ENCODE measurements at places on chromosomes 2 and 18.

DNA sequence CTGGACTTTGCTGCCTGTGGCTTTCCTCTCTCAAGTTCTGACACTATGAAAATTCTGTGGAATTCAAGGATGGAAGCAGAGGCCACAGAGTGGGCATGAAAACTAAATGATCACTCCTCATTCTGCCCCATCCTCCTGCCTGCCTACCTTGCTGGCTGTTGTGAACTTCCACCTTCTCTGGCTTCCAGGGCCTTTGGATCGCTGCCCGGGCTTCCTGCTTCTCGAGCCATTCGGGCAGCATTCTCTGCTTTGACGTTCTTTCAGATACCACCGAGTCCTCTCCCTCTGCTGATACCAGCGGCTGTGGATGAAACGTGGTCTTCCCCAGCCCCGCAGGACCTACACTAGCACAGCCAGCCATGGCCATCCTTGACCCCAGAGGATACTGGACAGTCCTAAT is 327.7 kb upstream of the SLC14A2 start:
- DNase-seq, result no peak

DNA sequence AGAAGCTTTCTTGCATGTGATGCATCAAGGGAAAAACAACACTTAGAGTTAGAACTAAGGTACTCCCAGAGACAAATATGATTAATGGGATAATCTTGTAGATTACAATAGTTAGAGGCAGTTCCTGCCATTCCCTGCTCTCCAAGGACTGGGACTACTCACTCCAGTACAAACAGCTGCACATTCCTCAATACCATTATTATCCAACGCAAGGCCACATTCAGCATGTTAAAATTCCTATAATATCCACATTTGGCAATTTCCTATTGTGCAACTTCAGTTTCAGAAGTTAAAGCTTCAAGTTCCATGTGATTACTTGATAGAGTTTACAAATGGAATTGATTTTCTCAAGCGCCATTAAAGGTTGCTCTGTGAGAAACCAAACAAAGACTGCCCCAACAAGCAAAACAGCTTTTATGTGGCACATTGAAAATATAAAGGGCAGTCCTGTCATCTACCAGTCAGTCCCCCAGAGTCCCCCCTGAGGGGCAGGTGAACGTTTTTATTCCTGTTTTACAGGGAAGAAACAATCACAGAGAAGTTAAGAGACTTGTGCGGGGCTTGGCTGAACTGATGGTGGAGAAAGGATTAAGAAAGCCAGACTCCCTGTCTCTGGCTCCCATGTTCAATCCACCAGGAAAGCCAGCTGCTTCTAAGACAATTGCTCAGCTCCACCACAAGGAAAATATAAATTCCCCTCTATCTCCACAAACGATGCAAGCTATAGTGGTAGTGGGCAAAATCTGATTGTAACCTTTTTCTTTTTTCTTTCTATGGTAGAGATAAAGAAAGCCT is 72.6 kb downstream of the TXNL1 start:
- DNase-seq, result no peak

GRCh38 chr18:2256577-2256976 is 314.7 kb downstream of the METTL4 start:
- no peak for DNase-seq

GRCh38 chr2:99656994-99657393 is 167.2 kb upstream of the REV1 start:
- no peak for DNase-seq

- DNase-seq, result no peak
Measured at GRCh38 chr2:70005752-70006446, 44.5 kb upstream of the ASPRV1 start.

DNA sequence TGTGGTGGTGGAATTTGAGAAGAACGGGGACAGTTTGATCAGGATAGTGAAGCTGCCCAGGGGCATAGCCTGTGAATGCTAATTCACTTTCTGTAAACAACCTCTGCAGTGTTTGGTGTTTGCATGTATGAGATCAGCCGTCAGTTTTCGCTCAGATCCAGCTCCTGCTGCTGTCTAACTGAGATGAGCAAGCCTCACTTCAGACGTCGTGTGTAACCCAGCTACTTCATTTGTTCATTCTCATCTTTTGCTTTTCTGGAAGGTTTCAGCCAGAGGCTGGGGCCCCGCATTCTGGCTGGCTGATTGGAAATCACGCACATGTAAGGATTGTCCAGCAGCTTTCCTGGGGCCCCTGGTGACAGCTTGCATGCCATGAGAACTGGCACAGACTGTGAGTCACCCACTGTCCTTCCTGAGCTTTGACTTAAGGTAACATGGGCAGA is 48.9 kb downstream of the LDLRAD4 start:
- DNase-seq, result no peak

DNA sequence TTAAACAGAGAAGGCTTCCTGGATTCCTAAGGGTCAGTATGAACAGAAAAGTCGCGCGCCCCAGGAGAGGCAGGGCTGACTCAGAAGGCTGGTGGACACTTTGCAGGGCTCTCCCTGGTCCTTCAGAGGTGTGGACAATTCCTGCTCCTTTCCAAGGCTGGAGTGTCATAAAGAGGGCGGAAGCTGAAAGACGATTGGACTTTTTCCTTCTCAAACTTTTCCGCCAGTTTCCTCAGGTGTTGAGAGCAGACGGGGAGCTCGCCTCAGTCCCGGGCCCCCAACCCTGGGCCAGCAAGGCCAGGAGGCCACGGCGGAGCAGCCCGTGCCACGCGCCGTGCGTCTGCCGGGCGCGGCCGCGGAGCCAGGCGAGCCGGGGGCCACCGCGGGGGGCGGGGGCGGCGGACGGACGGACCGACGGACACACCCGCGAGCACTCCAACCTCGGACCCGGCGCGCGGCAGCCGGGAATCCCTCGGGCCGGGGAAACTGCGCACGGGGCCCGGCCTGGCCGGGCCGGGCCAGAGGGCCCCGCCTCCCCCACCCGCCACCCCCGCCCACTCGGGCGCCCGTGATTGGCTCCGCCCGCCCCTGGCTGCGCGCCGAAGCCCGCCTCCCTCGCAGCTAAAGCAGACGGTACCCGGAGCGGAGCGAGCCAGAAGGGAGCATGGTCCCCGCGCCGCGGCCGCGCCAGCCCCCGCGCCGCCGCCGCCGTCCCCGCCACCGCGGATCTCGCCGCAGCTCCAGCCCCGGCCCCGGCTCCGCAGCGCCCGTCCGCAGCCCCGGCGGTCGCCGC is at the start of gene KLHL29:
KLHL29 (plus strand) TSS at position 629 of the 793 bp plus-strand sequence. CDS start 177,018 bp downstream, outside the sequence.
- DNase-seq, result peak; percentile 42

DNA sequence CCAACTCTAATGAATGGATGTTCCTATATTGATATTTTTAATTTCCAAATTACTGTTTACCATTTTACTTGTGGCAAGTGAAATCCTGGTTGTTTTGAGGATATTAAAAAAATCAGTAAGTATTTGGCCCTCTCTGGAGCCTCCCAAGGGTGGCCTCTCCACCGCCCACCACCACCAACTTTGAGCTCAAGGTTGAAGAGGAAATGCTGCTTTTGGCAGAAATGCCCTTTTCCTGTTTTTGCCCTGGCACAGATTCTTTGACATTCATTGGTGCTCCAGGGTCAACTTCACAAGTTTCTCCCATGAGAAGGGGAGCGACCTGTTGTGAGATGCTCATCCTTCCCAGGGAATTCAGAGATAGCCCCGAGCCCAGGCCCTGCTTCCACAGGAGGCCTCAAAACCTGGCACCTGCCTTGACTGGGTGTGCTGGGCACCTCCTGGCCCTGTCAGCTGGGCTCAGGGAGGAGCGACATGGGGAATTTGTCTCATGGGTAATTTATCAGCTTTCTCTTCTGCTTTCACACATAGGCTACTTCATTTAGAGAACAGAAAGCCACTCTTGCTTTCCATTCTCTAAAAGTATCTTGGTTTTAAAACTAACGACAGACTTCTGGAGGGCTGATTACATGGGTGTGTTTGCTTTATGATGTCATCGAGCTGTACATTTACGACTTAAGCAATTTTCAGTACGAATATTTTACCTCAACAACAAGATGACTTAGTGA is 6.9 kb downstream of the CD8A start:
- no peak for DNase-seq

GRCh38 chr18:36460854-36461253 is 163.3 kb downstream of the FHOD3 start:
- no peak for DNase-seq

- no peak for DNase-seq
Measured at GRCh38 chr2:202307690-202308089, 42.1 kb downstream of the NOP58 start.

DNA sequence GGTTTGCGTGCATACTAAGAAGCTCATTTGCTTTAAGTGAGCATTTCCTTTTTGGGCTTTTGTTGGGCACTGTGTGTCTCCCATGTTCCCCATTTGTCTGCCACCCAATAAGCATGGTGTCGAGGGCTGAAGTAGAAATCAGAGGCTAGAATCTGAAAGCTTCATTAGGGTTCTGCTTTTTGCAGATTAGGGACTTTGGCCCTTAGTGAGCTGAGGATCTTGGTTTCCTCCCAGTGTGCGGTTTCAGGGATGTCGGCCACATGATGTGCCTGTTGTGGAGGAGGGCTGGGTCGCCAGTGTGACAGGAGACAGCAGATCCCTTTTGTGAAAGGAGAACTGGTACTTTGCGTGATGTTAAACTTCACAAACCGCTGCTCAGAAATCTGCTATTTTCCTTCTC is 41.1 kb downstream of the PLEKHB2 start:
- DNase-seq, result no peak

DNA sequence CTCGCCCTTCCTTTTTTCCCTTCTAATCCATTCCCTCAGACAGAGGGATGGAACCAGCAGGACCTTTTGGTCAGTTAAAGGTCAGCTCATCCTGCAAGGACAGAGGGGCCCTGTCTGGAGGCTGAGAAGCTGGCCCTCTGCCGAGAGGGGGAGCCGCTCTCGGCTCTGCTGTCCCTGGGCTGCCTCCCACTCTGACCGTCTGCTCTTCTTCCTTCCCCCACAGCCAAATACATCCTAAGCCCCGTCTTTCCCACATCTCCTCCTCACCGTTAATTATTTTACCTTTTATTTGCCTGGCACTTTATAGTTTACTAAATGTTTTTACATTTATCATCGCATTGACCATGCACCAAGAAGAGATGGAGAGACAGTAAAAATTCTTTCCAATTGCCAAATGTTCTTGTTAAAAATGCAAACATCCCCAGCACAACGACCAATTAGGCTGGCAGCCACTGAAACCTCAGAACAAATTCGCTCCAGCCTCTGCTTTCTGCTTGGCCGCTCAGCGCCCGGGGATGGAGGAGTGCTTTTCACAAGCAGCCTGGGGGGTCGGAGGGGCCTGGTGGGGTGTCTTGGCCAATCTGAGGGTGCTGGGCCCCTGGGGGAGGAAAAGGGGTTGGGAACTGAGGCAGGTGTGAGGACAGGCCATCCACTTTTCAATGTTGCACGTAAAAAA is 123.7 kb downstream of the TNS1 start:
- no peak for DNase-seq

GRCh38 chr2:138931284-138932256 is 151.4 kb upstream of the NXPH2 start:
- DNase-seq, result no peak

DNA sequence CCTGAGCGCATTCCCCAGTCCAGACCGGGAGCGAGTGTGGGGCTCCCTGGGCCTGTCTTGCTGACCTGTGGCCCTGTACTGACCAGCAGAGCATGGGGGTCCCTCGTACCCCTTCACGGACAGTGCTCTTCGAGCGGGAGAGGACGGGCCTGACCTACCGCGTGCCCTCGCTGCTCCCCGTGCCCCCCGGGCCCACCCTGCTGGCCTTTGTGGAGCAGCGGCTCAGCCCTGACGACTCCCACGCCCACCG is 5.3 kb downstream of the NEU4 start:
- no peak for DNase-seq

DNA sequence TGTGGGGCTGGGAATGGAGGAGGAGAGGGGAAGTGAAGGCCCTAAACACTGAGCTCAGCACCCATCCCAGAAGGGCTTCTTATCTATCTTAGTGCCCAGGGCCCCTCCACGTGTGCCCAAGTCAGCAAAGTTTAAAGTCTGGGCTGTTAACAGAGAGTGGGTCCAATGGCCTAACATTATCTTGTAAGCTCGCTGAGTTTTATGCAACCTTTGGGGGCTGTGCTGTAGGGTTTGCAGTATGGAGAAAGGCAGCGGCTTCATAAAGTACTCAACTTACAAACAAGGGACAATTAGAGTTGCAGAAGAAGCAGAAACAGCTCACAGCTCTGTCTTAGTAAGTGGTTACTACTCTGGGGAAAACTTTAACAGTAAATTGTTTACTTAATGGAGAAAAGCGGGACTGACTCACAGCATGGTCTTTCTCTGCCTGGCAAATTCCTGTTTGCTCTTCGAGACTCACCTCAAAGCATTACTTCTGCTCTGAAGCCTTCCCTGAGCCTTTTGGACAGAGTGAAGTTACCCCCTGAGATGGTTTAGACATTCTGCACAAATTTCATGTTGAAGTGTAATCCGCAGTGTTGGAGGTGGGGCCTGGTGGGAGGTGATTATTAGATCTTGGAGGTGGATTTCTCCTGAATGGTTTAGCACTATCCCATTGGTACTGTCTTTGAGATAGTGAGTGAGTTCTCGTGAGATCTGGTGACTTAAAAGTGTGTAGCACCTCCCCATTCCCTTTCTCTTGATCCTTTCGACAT is 9.0 kb downstream of the ENOSF1 start:
- DNase-seq, result no peak

- DNase-seq, result no peak
Measured at GRCh38 chr2:42128721-42129486, 40.2 kb upstream of the EML4 start.

DNA sequence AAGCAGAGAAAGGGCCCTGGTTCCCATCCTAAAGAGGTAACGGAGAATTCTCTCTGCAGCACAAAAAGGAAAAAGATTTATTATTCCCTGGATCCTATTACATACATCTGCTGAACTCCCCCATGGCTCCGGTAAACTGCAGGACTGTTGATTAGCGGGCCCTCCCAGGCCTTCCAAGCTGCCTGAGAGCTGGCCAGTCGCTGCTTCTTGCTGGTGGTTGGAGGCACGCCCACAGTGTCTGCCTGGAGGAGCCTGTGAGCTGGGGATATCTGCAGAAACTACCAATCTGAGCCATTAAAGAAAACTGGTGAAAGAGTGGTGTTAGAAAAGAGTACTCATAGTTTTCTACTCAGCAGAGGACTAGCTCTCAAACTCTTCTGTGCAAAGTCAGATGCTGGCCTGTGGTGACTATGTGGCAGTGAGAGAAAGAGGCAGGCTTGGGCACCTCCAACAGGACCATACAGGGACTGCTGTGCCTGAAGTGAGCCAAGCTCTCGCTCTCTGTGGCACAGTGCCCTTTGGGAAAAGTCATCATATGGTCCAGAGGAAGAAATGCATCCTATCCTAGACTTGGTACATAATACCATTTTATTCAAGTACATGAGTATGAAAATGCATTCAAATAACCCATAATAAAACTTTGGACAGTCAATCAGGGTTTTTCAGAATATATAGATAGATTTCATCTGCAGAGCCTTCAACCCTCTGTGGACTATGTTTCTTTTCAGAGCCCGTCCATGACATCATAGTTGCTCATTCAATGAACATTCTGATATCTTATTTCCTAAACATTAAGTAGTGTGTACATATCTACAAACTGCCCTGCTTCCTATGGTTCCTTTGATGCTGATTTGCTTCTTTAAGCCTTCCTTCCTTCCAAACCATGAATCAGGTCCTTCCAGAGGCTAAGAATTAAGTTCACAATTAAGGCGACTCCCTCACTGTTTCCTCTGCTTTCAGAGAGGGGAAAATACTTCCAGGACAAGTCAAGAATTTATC is 242.0 kb upstream of the LYPD1 start:
- no peak for DNase-seq

Measured in activated T-helper 1 cell treated with anti-CD3 and anti-CD28 coated beads, Interleukin-2, amount 50 U/mL, for 16 hours (primary cell).